ENCODE measurements at places on chromosomes 4 and X.

DNA sequence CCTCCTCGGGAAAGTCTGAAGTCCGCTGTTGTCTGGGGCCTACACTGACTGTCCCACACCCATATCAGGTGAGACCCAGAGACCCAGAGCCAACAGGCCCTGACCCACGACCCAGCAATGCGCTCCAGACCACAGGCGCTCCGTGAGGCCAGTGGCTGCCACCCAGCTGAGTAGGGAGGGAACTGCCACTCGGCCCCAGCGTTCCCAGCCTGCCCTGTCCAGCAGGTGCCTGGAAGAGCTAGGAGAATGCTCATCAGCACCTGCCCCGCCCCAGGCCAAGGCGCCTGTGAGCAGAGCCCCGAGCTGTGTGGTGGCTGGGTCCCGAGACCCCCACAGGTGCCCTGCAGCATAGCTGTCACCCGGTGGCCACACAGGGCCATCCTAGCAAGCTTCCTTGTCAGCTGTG lies 2.7 kb downstream of the SPON2 start:
- peaks cover 2% of the 10 kb centered on the region for H3K36me3 ChIP-seq
- no peak for DNase-seq
- peaks cover 10% of the 10 kb centered on the region for H3K27me3 ChIP-seq
- H3K27ac ChIP-seq, result no peak overlapping the region
- no peak overlapping the region for H3K4me3 ChIP-seq

- H3K36me3 ChIP-seq, result no peaks in the 10 kb centered on the region
- no peak for DNase-seq
- H3K4me3 ChIP-seq, result no peak overlapping the region
- peaks cover 7% of the 10 kb centered on the region for H3K4me1 ChIP-seq
Measured at GRCh38 chr4:15769202-15769601, 8.9 kb upstream of the CD38 start.

- no peaks in the 10 kb centered on the region for H3K36me3 ChIP-seq
- no peak for DNase-seq
- no peaks in the 10 kb centered on the region for H3K4me1 ChIP-seq
- no peak overlapping the region for H3K4me3 ChIP-seq
- no peaks in the 10 kb centered on the region for H3K27me3 ChIP-seq
Measured at GRCh38 chr4:31983246-31983645, 1263.1 kb downstream of the PCDH7 start.

DNA sequence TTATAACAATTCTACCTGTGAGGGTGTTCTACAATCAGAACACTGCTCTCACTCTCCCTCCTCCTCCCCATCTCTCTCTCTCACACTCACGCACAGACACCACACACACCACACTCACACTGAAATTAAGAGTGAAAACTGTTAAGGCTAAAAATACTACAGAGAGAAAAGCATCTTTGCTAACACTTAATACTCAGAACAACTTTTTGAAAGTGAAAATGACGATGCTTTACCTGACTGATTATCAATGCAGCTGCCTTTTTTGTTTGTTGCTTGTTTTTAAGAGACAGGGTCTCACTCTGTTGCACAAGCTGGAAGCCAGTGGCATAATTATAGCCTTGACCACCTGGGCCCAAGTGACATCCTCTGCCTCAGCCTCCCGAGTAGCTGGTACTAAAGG lies 222.4 kb downstream of the APBB2 start:
- H3K36me3 ChIP-seq, result no peaks in the 10 kb centered on the region
- DNase-seq, result no peak
- no peak overlapping the region for H3K4me3 ChIP-seq

GRCh38 chr4:19123681-19124080 lies 1102.1 kb upstream of the LCORL start:
- no peak overlapping the region for H3K27ac ChIP-seq
- no peak overlapping the region for H3K4me3 ChIP-seq
- no peaks in the 10 kb centered on the region for H3K36me3 ChIP-seq
- H3K4me1 ChIP-seq, result no peaks in the 10 kb centered on the region
- no peaks in the 10 kb centered on the region for H3K27me3 ChIP-seq

GRCh38 chrX:38216642-38217041 lies 4.0 kb downstream of the SRPX start:
- H3K27me3 ChIP-seq, result peaks cover 12% of the 10 kb centered on the region
- no peak overlapping the region for H3K27ac ChIP-seq
- DNase-seq, result no peak
- no peak overlapping the region for H3K4me3 ChIP-seq
- H3K36me3 ChIP-seq, result no peaks in the 10 kb centered on the region

- H3K4me3 ChIP-seq, result no peak overlapping the region
- DNase-seq, result no peak
- H3K36me3 ChIP-seq, result no peaks in the 10 kb centered on the region
- H3K27me3 ChIP-seq, result peaks cover 7% of the 10 kb centered on the region
- no peak overlapping the region for H3K27ac ChIP-seq
Measured at GRCh38 chr4:7395645-7396044, 39.1 kb downstream of the PSAPL1 start.

GRCh38 chr4:144721994-144722393 lies 76.0 kb downstream of the HHIP start:
- no peaks in the 10 kb centered on the region for H3K36me3 ChIP-seq
- H3K4me1 ChIP-seq, result no peaks in the 10 kb centered on the region
- no peak for DNase-seq

DNA sequence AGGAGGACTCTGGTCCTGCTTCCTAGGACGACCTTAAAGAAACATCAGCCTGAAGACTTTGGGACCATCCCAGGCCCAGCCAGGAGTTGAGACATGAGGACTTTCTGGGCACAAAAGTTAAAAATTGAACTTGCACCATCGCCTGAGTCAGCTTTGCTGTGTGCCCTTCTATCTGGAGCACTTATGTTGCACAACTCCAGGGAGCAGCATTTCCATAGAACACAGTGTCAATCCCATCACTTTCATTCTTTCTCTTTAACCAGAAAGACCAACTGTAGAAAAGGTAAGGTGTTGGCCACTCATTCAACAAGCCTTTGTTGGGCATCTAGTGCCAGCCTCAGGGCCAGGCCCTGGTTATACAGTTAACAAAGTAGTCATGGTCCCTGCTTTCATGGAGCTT lies 8.6 kb upstream of the CLDN24 start:
- H3K36me3 ChIP-seq, result no peaks in the 10 kb centered on the region
- H3K27me3 ChIP-seq, result peaks cover 13% of the 10 kb centered on the region
- H3K27ac ChIP-seq, result no peak overlapping the region

DNA sequence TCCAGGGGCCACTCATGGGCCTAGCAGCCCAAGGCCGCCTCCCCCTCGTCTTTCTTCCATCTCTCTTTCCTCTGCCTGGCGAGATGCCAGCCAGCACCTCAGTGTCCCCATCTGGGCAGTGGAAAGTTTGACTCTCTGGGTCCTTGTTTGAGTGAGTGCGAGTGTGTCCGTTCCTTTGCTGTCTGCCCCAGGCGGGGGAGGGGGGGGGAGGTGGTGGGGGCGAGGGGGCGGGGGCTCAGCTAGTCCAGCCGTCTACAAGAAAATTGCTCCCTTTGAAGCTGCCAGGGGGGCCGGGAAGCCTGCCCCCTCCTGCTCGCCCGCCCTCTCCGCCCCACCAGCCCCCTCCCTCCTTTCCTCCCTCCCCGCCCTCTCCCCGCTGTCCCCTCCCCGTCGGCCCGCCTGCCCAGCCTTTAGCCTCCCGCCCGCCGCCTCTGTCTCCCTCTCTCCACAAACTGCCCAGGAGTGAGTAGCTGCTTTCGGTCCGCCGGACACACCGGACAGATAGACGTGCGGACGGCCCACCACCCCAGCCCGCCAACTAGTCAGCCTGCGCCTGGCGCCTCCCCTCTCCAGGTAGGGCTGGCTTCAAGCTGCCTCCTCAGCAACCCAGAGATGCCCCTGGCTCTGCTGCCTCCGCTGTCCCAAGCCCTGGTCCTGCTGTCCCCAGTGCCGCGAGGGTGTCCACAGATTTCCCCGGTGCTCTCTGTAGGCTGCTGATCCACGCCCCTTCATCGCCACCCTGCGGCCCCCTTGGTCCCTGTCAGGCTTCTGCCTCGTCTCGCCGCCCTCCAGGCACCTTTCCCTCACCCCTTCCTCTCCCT lies at the start of gene BGN:
TSS of gene BGN (plus strand) at position 440 of the 821 bp plus-strand sequence. CDS start 9,652 bp downstream, outside the sequence.
- peaks cover 4% of the 10 kb centered on the region for H3K4me1 ChIP-seq
- no peak for DNase-seq
- H3K27me3 ChIP-seq, result peaks cover 7% of the 10 kb centered on the region
- H3K27ac ChIP-seq, result no peak within 1 kb of the TSS
- no peak within 1 kb of the TSS for H3K4me3 ChIP-seq

DNA sequence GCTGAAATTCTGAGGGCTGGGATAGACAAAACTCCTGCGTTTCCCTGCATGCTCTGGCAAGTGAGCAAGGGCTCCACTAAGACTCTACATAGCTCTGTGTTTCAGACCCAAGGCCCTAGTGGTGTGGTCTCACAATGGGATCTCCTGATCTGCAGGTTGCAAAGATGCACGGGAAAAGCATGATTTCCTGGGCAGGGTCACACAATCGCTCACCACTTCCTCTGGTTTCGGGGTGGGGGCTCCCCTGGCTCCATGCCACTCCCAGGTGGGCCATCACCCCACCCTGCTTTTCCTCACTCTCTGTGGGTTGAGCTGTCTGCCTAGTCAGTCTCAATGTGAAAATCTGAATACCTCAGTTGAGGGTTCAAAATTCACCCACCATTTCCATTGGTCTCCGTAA lies 111.5 kb downstream of the KLF8 start:
- peaks cover 2% of the 10 kb centered on the region for H3K27me3 ChIP-seq
- H3K27ac ChIP-seq, result no peak overlapping the region
- H3K4me1 ChIP-seq, result no peaks in the 10 kb centered on the region
- no peak overlapping the region for H3K4me3 ChIP-seq
- H3K36me3 ChIP-seq, result peaks cover 3% of the 10 kb centered on the region
- no peak for DNase-seq

DNA sequence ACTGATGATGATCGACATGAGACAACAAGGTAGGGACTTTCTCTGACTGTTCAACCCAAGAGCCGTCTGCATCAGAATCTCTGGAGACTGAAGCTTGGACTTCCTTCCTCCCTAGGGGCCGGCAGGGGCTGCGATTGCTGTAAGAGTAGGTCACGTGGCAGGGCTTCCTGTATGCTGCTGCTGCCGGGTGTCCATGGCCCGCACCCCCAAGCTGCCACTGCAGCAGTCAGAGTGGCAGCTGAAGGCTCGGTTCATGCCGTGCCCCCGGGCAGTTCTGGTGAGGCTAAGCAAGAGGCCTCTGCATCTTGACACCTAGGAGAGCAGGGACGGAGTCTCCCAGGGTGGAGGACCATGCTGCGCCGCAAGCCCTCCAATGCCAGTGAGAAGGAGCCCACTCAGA lies at the start of gene SASH3:
TSS of gene SASH3 (plus strand) at position 203 of the 400 bp plus-strand sequence. CDS start at position 352, 149 bp downstream.
- peaks cover 17% of the 10 kb centered on the region for H3K36me3 ChIP-seq
- no peaks in the 10 kb centered on the region for H3K27me3 ChIP-seq
- H3K27ac ChIP-seq, result peak within 1 kb of the TSS; percentile 98
- H3K4me1 ChIP-seq, result peaks cover 37% of the 10 kb centered on the region
- DNase-seq, result no peak

- no peak overlapping the region for H3K4me3 ChIP-seq
- peaks cover 9% of the 10 kb centered on the region for H3K27me3 ChIP-seq
- DNase-seq, result no peak
- H3K4me1 ChIP-seq, result no peaks in the 10 kb centered on the region
Measured at GRCh38 chrX:107571296-107571998, 56.9 kb upstream of the PRPS1 start.

DNA sequence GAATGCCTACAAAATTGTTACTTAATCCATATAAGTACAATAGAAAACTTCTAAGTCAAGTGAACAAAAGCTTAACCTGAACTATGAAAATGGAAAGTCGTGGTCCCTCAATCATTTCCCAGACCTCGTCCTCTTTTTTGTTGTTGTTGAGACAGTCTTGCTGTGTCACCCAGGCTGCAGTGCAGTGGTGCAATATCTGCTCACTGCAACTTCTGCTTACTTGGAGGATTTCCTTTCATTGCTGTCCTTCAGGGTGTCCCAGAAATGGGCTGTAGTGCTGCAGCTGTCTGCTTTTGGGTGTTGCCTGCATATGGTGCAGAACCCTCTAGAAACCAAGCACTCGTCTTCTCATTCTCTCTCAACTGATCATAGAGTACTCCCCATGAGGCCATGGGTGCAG lies 75.0 kb upstream of the IL2 start:
- H3K4me1 ChIP-seq, result no peaks in the 10 kb centered on the region
- DNase-seq, result no peak
- peaks cover 3% of the 10 kb centered on the region for H3K27me3 ChIP-seq
- H3K36me3 ChIP-seq, result no peaks in the 10 kb centered on the region
- no peak overlapping the region for H3K27ac ChIP-seq
- H3K4me3 ChIP-seq, result no peak overlapping the region

DNA sequence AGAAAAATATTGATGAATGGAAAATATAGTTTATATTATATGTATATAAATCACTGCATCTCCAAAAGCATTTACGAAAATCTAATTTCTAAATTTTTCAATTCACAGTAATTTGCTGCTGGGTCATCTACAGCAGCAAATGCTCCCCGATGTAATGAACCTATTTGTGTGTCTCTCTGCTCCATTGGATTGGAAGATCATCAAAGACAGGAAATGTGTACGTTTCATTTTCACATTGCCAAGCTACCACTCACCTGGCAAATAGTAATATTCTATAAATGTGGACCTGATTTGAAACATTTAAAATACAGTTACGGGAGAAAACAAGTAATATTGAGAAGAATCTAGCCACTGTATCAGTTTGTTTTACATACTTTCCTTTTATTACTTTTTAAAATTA lies 317.7 kb downstream of the PAPSS1 start:
- peaks cover 2% of the 10 kb centered on the region for H3K27me3 ChIP-seq
- no peak overlapping the region for H3K27ac ChIP-seq
- no peak overlapping the region for H3K4me3 ChIP-seq
- no peaks in the 10 kb centered on the region for H3K4me1 ChIP-seq

- no peak overlapping the region for H3K27ac ChIP-seq
- H3K27me3 ChIP-seq, result no peaks in the 10 kb centered on the region
- peaks cover 17% of the 10 kb centered on the region for H3K36me3 ChIP-seq
- DNase-seq, result no peak
- H3K4me3 ChIP-seq, result no peak overlapping the region
Measured at GRCh38 chr4:36211084-36211483, 33.2 kb downstream of the ARAP2 start.

DNA sequence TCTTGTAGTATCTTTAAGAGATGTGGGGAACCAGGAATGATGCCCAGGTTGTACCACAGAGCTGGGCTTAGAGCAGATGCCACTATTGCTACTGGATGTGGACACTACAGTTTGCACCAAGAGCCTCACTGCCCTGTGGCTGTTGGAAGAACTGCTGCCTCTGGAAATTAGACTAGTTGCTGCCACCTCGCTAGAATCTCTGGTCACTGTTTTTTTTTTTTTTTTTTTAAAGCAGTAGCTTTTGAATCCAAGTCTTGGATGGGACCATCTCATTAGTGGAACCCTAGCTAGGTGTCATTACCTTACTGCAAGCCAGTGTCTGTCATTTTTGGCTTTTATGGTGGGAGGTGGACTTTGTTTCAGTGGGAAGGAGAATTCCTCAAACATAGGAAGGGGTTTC lies 105.5 kb downstream of the ARHGAP10 start:
- peaks cover 4% of the 10 kb centered on the region for H3K27me3 ChIP-seq
- H3K4me1 ChIP-seq, result no peaks in the 10 kb centered on the region
- DNase-seq, result no peak
- H3K36me3 ChIP-seq, result peaks cover 2% of the 10 kb centered on the region
- H3K4me3 ChIP-seq, result no peak overlapping the region

- no peak for DNase-seq
- no peak overlapping the region for H3K4me3 ChIP-seq
- peaks cover 41% of the 10 kb centered on the region for H3K36me3 ChIP-seq
- peak overlapping the region; percentile 6 for H3K27ac ChIP-seq
- no peaks in the 10 kb centered on the region for H3K27me3 ChIP-seq
Measured at GRCh38 chr4:163554870-163555465, 60.5 kb downstream of the TMA16 start.
